ENCODE measurements at places on chromosomes 5 and 9. TPM values are rescaled to one million over a fixed set of nuclear protein-coding genes. Genes with fewer than 3 reads are reported as not detected.

TRPM3 gene
- total RNA-seq: 0.35 TPM

KCTD16 gene
- total RNA-seq: 1.1 TPM

UBE2R2 gene
- total RNA-seq: 13.7 TPM

PTGES gene
- 3.2 TPM for total RNA-seq

CREB3 gene
- total RNA-seq: 152 TPM

PLEKHG4B gene
- total RNA-seq: 0.15 TPM

FCN2 gene
- not detected for total RNA-seq

RASGEF1C gene
- not detected for total RNA-seq

PRDM9 gene
- total RNA-seq: not detected

PSD2 gene
- total RNA-seq: 0.05 TPM

NUTM2F gene
- total RNA-seq: not detected

SMIM33 gene
- total RNA-seq: not detected

CTSV gene
- 9.4 TPM for total RNA-seq

NR5A1 gene
- total RNA-seq: not detected

GARIN3 gene
- total RNA-seq: not detected

IFNB1 gene
- total RNA-seq: not detected
